ENCODE measurements at places on chromosomes 13 and 19.

GRCh38 chr13:95260031-95260525, 41.2 kb downstream of the ABCC4 start:
- DNase-seq, result no peak

- DNase-seq, result no peak
Observed at GRCh38 chr13:30052120-30052519, 201.7 kb upstream of the UBL3 start.

DNA sequence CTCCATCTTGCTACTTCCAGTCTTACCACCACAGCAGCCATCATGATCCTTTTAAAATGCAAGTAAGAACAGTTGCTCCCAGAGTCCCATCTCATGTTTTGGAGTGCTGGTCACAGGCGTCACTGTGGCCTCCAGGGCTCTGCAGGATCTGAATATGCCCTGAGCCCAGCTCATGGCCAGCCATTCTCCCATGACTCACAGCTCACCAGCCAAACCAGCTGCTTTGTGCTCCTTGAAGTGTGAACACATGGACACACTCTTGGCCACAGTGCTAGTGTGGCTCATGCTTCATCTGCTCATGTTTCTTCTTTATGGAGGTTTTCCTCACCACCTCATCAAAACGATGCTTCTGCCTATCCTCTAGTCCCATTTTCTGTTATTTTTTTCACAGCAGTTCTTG, 466.5 kb downstream of the UQCRFS1 start:
- DNase-seq, result no peak

- no peak for DNase-seq
Observed at GRCh38 chr13:112392719-112393118, 16.6 kb downstream of the SPACA7 start.

DNA sequence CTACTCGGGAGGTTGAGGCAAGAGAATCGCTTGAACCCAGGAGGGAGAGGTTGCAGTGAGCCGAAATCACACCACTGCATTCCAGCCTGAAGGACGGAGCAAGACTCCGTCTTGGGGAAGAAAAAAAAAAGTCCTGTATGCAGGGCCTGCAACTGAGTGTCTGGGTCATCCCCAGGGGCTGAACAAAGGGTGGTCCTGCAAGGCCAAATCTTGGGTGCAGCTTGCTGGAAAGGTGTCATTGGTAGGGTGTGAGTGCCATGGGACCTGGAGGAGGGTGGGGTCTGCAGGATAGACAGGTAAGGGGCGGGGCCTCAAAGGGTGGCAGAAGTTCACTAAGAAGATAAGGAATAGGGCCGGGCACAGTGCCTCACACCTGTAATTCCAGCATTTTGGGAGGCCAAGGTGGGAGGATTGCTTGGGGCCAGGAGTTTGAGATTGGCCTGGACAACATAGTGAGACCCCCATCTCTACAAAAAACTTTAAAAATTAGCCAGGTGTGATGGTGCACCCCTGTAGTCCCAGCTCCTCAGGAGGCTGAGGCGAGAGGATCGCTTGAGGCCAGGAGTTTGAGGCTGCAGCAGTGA, 31.5 kb downstream of the ZSWIM4 start:
- no peak for DNase-seq

- DNase-seq, result no peak
Observed at GRCh38 chr13:77544355-77544754, 8.8 kb downstream of the SCEL start.

GRCh38 chr19:12379732-12380443, 14.4 kb upstream of the ZNF442 start:
- no peak for DNase-seq

DNA sequence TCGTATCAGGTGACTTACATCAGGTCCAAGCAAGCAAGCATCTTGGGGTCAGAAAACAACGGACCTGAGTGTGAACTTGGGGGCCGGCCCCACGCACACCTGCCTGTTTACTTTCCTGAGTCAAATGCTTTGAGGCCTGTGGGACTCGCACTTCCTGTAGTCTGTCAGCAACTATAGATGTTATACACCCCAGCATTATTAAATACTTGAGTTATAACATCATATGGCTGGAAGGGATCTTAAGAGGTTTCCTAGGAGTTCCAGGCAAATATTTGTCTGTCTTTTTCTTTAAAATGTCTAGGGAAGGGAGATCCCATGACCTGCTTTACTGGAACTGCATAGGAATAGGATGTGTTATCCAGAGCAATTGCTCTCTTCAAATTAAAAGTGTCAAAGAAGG, 280.6 kb downstream of the SHISA2 start:
- no peak for DNase-seq

DNA sequence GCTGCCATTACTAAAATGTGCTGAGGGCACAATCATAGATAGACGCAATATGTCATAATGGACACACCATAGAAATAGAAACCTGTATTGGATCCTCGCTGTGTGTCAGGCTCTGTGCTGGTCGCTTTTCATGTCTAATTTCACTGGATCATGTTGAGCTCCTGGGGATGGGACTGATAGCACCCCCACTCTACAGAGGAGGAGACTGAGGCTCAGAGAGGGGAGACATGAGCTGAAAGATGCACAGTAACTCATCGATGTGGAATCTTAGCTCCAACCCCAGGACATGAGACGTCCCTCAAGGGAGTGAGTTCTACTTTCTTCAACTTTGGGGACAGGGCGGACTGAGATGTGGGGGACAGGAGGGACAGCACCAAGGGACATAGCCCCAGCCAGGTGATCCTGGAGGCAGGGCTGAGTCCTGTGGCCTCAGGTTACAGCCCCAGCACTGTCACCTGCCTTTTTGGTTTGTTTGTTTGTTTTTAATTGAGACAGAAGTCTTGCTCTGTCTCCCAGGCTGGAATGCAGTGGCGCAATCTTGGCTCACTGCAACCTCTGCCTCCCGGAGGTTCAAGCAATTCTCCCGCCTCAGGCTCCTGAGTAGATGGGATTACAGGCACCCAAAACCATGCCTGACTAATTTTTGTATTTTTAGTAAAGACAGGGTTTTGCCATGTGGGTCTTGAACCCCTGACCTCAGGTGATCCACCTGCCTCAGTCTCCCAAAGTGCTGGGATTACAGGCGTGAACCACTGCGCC, 6.6 kb upstream of the GIPC1 start:
- DNase-seq, result no peak

DNA sequence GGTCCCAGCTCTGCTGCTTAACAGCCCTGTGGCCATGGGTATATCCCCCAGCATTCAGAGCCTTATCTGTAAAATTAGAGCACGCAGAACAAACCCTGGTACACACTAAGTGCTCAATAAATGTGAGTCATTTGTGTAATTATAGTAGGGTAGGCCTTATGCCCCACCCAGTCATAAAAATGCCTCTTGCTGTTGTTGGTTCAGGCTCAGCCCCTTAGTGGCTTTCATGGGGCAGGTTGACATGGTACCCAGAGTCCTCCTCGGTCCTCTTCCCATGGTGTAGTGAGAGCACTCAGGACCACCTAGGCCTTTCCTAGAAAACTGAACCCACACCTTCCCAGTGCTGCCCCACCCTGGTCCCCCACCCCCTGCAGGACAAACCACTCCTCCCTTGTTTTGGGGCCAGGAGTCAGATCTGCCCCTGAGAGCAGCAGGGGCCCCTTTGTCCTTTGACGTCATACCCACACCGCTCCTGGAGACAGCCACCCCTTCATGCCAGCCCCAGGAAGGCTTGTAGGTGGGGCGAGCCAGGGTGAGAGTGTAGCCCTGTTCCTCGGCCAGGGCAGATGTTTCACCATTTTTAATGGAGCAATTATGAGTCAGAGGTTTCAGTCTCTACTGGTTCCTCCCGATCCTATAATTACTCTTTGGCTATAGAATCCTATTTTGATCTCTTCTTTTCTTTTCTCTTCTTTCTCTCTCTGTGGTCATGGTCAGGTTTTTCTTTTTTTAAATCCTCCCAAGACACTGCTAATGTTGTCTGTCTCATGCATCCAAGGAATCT, 36.8 kb downstream of the ACTN4 start:
- no peak for DNase-seq

- no peak for DNase-seq
Observed at GRCh38 chr19:18590273-18591272, 2.0 kb downstream of the REX1BD start.

GRCh38 chr13:94464771-94465170, 14.7 kb downstream of the DCT start:
- no peak for DNase-seq

- DNase-seq, result no peak
Observed at GRCh38 chr19:2678044-2678671, 24.3 kb downstream of the GNG7 start.

DNA sequence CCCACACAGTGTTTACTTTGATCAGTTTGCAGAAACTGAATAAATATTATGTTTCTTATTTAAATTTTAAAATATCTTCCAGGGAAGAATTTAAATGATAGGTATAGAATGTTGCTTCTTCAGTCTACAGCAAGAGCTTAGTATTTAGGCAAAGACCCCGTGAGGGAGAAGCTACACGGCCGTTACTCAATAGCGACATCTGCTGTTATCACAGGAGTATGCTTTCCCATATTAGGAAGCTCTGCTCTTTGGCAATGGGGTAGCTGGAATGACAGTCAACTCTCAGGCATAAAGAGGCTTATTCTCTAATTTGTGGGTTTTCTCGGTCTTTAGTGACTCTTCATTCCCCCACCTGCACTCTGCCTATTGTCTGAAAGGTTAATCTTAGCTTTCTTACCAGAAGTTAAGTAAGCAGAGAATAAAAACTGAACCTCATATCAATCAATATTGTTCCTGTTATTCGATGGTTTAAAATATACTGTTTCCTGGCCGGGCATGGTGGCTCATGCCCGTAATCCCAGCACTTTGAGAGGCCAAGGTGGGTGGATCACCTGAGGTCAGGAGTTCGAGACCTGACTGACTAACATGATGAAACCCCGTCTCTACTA, 13.2 kb upstream of the LHFPL6 start:
- DNase-seq, result no peak

DNA sequence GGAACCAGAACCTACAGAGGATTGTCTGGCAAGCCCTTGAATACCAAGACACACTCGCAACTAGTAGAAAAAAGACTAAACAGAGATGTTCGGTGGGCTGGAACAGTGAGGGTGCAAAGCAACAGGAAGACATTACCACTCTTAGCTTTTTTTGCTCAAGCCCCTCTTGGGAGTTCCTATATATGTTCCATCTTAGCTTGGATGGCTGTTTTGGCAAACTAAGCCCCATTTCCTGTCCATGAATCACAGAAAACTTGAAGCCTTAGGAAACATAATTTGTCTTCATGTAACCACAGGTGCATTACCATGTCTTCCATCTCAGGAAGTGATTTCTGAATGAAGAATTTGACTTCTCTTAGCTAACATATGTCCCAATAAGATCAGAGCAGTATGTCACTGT, 446.3 kb downstream of the OLFM4 start:
- DNase-seq, result no peak

Measured in effector CD8-positive, alpha-beta T cell (primary cell).